ENCODE measurements at places on chromosomes 1 and 21.

DNA sequence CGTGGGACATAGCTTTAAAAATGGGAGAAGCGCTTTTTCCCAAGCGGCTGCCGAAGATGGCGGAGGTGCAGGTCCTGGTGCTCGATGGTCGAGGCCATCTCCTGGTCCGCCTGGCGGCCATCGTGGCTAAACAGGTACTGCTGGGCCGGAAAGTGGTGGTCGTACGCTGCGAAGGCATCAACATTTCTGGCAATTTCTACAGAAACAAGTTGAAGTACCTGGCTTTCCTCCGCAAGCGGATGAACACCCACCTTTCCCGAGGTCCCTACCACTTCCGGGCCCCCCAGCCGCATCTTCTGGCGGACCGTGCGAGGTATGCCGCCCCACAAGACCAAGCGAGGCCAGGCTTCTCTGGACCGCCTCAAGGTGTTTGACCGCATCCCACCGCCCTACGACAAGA, 245.5 kb downstream of the MRPL39 start:
- no peak for DNase-seq

GRCh38 chr1:35533586-35533985, 23.6 kb downstream of the KIAA0319L start:
- no peak for DNase-seq

- DNase-seq, result no peak
Observed at GRCh38 chr1:184555665-184556641, 169.1 kb downstream of the C1orf21 start.

GRCh38 chr1:213969958-213970555, 17.7 kb upstream of the PROX1 start:
- no peak for DNase-seq

GRCh38 chr1:97074771-97075170, 353.2 kb downstream of the PTBP2 start:
- DNase-seq, result no peak

DNA sequence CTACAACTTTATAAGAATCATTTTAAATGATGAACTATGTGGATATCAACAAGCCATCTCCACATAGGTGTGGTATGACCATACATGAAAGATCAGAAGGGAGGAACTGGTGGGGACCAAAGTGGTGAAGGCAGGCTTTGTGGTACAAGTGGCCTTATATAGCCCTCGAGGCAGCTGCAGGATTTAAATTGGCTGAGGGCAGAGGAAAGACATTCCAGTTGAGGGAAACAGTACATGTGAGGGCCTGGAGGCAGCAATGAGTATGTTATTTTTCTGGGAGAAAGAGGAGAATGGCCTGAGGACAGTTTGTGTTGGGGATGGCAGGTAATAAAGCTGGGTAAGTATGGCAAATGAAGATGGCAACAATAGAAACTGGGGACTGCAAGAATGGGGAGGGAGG, 17.1 kb downstream of the OSCP1 start:
- DNase-seq, result no peak

DNA sequence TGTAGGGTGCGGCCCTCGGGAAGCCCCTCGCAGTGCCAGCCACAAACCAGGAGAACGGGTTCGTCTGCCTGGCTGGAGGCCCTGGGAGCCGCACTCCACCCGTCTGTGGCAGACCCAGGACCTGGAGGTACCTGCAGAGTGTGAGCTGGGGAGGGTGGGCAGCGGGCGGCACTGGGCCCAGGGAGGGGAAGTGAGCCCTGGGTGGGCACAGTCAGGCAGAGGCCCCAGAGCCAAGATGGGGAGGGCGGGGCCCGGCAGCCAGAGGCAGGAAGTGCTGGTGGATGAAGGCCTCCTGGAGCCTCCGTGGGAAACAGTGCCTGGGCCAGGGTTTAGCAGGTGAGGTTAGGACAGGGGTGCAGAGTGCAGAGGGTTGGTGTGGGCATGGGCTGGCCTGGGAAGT, 4.0 kb upstream of the PEX10 start:
- no peak for DNase-seq

GRCh38 chr1:29284286-29284960, 48.1 kb downstream of the PTPRU start:
- no peak for DNase-seq

DNA sequence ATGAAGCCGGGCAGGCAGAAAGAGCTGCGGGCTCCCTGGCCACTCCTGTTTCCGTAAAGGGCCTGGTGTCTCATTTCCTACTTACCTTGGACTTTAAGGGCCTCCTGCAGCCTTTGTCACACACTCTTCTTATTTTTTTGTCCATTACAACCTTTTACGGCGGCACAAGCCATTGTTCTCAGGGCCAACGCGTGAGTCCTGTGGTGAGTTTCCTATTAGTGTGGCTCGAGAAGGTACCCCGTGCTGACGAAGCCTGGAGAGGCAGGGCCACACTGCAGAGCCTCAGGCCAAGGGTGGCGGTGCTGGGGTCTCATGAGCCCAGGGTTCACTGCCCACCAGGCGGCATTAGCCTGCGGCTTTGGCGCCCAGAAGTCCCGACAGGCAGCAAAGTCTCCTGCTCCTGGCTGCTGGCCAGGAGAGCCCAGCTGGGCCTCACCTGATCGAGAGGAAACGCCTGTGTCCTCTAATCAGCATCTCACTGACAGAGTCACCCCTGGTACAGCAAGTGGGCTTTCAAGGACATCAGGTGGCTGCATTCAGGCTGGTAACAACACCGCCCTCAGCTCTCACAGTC, 62.0 kb downstream of the SIK1 start:
- no peak for DNase-seq

DNA sequence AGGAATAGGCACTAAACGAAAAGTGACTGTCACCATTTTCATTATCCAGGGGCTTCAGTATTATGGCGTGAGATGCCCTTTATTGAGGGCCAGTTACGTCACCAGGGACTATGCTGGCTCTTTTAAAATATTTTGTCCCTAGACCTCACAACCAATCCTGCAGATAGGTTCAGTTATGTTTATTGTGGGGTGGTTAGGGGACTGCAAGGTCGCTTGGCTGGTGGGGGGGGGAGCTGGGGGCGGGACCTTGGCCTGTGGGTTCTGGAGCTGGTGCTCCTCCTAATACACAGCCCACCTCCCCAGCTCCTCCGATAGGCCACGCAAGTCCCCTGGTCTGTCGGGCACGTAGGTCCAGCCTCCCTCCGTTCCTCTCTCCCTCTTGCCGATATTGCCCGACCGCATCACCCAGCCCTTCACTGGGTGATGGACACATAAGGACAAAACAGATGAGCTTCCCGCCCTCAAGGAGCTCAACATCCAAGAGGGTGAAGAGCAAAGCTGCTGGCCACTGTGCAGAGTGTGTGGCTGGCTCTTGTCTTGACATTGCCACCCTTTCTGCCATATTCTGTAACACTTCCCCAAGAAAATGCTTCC, 271.8 kb downstream of the MATN1 start:
- no peak for DNase-seq

DNA sequence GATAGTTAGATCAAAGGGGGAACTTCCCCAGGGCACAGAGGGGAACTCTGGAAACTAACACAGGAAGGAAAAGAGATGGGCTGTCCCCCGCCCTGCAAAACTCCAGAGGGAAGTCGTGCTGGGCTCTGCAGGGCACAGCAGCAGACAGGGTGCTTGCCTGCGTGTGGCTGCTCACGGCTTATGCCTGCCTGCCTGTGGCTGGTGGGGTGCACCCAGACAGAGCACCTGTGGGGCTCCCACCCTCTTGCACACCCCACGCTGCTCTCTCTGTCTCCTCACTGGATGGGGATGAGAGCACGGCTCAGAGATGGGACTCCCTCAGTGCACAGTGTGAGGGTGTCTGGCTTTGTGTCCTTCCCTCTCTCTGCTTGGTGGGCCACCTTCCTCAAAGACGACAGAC, 13.5 kb upstream of the ETV3L start:
- DNase-seq, result no peak

- DNase-seq, result no peak
Observed at GRCh38 chr1:14487671-14488070, 110.8 kb upstream of the KAZN start.

DNA sequence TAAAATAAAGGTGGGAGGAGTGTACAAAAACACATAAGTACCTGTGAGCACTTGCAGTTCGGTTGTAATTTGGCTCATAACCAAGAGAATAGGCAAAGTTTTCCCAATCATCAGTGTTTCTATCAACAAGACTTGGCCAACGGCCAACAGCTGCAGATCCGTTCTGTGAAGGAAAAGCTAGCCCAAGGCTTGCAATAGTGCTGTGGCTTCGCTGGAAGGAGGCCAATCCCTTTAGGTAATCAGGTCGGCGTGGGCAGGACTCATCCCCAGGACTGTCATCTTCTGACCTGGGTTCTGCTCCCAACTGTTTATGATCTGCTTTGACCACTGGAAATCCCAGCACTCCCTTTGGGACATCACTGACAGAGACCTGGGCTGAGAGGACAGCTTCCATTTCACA, 107.8 kb downstream of the LYST start:
- no peak for DNase-seq

- DNase-seq, result no peak
Observed at GRCh38 chr1:203331224-203331623, 19.7 kb downstream of the FMOD start.

- DNase-seq, result no peak
Observed at GRCh38 chr1:42946120-42946898, 12.4 kb downstream of the SLC2A1 start.

DNA sequence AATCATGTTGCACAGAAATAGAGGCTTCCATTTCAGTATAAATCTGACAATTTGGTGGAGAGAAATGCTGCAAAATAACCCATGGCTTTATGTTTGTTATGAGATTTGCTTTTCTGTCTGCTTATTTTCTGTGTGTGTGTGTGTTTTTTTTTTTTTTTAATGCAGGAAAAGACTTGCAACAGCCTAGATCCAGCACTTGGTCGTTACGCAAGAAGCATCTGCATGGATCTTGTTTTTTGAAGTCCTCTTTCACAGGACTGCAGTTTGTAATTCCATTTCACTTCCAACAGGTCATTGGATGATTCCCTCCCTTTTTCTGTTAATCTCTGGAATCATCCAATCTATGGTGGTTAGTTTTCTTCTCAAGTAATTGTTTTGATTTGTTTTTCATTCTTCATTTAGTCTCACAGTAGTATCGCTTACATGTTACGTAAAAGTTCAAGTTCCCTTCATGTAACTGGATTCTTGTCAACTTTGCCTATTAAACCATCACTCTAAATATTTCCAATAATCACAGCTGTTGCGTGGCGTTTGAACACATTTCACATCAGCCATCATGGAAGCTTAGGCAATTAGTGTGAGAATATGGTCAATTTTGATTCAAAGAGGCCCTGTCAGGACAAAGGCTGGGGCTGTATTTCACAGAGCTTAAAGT, 312.9 kb downstream of the NFIA start:
- no peak for DNase-seq

DNA sequence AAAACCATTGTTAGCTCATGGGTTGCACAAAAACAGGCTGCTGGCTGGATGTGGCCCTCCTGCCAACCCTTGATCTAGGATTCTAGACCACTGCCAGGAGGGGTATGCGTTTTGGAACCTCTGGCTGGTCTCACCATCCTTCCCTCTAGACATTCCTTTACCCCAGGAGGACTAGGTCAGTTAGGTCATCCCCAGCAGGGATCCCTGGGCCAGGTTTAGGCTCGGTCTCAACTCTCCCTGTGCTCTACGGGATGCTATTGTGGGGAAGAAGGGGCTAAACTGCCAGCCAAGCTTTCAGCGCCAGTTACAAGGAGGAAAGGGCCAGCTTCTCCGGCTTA, 22.7 kb downstream of the SLC2A1 start:
- no peak for DNase-seq

DNA sequence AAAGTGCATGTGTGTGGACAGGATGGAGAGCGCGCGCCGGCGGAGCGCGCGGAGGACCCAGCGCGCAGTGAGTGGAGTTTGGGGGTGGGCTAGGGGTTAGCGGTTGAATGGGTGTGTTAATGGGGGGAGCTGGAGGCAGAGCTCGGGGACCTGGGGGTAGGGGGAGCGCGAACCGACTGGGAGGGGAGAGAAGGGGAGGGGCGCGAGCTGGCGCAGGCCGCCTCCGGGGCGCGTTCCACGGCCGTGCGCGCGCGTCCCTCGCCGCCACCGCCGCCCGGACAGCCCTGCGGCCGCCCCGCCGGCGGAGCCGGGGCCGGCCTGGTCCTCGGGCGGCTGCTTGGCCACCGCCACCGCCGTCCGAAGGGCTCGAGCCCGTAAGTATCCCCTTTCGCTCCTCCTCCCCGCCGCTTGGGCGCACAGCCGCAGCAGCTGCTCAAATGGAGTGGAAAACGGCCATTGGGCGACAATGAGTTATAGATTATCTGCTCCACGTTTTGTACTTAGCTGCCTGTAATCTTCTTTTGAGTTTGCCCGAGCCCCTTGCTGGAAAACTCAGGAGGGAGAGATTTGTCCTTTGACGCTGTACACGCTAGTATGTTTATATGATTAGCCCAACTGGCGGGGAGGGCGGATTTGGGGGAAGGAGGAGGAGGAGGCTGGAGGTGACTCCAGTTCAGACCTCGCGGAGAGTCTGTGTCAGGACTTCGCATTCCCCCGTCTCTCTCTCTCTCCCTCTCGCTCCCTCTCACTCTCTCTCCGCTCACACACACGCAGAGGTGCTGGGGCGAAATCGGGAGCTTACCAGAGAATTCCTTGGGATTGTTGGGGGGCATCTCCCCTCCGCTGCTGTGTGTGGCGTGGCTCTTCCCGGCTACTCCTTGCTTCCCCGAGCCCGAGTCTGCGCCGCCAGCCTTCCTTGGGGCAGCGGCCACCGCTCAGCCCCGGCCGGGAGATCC, at the start of gene ADGRL2:
Gene ADGRL2 (plus strand): TSS at position 240 of the 956 bp plus-strand sequence. CDS start 36,051 bp downstream, outside the sequence.
- no peak for DNase-seq

- DNase-seq, result no peak
Observed at GRCh38 chr1:67158401-67158800, 7.9 kb upstream of the IL23R start.

GRCh38 chr1:48841966-48842365, 65.3 kb upstream of the BEND5 start:
- no peak for DNase-seq

- DNase-seq, result no peak
Observed at GRCh38 chr1:22761821-22762220, 51.2 kb downstream of the EPHB2 start.

GRCh38 chr1:209767706-209768105, 11.9 kb downstream of the TRAF3IP3 start:
- DNase-seq, result no peak

GRCh38 chr1:28416509-28417194, 47.1 kb downstream of the PHACTR4 start:
- DNase-seq, result no peak

GRCh38 chr1:243970077-243970476, 81.0 kb upstream of the ZBTB18 start:
- no peak for DNase-seq

DNA sequence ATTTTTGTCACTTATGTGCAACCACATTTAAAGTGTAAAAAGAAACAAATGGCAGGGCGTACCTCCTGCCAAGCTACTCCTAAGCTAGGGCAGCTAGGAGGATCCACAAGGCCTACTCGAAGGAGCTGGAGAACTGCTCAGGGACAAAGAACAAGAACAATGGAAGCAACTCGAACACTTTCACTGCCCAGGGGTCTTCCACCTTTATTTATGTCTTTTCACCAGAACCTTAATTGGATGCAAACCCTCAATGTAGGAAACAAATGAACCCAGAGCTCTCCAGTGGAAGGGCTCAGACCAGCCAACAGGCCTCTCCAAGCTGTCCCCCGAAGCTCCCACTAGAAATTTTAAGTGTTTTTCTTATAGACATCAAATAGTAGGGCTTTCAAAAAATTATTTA, 39.9 kb downstream of the C1orf198 start:
- DNase-seq, result no peak

All from stimulated activated CD4-positive, alpha-beta T cell treated with anti-CD3 and anti-CD28 coated beads, Interleukin-1b, Interleukin-23, amount 100 ng/mL, for 48 hours (primary cell).